ENCODE measurements at places on chromosomes 2 and 18. TPM values are rescaled to one million over a fixed set of nuclear protein-coding genes. Genes with fewer than 3 reads are reported as not detected.

Gene SERPINB4
- total RNA-seq = not detected

Gene CPLX4
- not detected for total RNA-seq

GRCh38 chr18:54268751-54269150, 566 bp upstream of the POLI start:
- no peak for DNase-seq
- no peaks in the 10 kb centered on the region for H3K27me3 ChIP-seq

GRCh38 chr2:58237741-58238140, 3.4 kb downstream of the FANCL start:
- no peaks in the 10 kb centered on the region for H3K36me3 ChIP-seq
- no peak for DNase-seq
- H3K4me3 ChIP-seq = no peak overlapping the region
- H3K27ac ChIP-seq = no peak overlapping the region

DNA sequence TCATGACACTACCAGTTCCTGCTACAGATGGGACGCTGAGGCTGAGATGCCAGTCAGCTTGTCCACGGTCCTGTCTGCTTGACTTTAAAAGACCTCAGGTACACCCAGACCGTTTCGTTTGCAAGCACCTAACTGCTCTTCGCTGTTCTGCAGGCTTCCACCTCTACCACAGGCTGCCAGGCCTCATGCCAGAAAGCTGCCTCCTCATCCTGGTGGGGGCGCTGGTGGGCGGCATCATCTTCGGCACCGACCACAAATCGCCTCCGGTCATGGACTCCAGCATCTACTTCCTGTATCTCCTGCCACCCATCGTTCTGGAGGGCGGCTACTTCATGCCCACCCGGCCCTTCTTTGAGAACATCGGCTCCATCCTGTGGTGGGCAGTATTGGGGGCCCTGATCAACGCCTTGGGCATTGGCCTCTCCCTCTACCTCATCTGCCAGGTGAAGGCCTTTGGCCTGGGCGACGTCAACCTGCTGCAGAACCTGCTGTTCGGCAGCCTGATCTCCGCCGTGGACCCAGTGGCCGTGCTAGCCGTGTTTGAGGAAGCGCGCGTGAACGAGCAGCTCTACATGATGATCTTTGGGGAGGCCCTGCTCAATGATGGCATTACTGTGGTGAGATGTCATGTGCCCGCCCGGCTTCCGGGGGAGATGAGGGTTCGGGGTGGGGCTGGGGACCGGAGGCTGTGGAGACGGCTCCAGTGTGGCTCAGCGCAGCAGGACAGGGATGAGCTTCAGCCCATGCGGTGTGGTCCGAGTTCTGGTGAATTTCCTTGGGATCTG, 5.9 kb downstream of the SLC9A4 start:
- no peaks in the 10 kb centered on the region for H3K27me3 ChIP-seq
- no peak overlapping the region for H3K27ac ChIP-seq
- no peak overlapping the region for H3K4me3 ChIP-seq
- no peaks in the 10 kb centered on the region for H3K36me3 ChIP-seq

DNA sequence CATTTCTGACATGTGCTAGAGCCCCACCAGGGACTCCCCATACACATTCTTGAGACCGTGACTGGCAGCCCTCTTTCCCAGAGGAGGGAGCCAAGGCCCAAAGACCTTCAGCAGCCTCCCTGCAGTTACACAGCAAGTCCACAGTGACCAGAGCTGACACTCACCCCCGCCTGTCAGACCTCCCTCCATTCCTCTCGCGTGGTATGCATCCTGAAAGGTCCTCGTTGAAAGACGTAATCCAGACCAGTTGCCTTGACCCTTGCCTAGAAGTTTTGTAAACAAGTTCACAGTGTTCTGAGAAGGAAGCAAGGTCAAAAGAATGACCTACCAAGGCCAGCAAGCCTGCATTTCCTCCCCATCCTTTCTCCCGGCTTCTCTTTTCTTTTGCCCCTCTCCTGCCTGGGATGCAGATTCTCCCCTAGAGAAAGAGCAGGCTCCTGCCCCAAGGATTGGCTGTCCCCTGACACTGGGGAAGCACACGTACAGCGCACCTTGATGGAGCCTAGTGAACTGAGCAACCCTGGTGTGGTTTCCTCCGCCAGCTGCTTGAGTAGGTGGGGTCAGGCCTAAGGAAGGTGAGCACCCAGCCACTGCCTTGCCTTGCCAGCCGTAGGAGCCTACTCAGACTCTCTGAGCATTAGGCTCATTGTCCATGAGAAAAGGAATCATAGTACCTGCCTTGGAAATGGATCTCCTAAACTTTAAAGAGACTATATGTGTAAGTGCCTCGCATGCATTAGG, 18.3 kb downstream of the TRIB2 start:
- no peaks in the 10 kb centered on the region for H3K27me3 ChIP-seq
- no peak overlapping the region for H3K27ac ChIP-seq
- H3K4me3 ChIP-seq = no peak overlapping the region
- DNase-seq = no peak
- no peaks in the 10 kb centered on the region for H3K36me3 ChIP-seq

All from Caco-2 (cell line).